ENCODE measurements at places on chromosomes 7 and 10. TPM values are rescaled to one million over a fixed set of nuclear protein-coding genes. Genes with fewer than 3 reads are reported as not detected.

The CACNA2D1 gene
- 40.5 TPM for total RNA-seq

DNA sequence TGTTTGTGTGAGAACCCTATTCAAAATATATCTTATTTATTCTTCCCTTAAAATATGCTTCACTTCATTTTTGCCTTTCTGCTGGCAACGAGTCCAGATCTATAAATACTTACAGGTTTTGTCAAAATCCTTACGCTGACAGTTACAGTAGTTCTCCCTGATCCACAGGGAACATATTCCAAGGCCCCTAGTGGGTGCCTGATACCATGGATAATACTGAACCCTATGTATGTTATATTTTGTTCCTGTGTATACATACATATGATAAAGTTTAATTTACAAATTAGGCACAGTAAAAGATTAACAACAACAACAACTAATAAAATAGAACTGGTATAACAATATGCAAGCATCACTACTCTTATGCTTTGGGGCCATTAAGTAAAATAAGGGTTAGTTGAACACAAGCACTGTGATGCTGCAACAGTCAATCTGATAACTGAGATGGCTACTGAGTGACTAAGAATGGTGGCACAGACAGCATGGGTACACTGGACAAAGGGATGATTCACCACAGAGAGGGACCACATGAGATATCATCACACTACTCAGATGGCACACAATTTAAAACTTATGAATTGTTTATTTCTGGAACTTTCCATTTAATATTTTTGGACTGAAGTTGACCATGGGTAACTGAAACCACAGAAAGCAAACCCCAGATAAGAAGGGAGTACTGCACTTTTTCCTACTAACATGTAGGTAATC lies 29.4 kb upstream of the PCGF5 start:
- H3K27ac ChIP-seq = peak overlapping the region; percentile 67
- H3K4me3 ChIP-seq = no peak overlapping the region
- no peak for DNase-seq
- peaks cover 17% of the 10 kb centered on the region for H3K4me1 ChIP-seq
- H3K27me3 ChIP-seq = no peaks in the 10 kb centered on the region

DNA sequence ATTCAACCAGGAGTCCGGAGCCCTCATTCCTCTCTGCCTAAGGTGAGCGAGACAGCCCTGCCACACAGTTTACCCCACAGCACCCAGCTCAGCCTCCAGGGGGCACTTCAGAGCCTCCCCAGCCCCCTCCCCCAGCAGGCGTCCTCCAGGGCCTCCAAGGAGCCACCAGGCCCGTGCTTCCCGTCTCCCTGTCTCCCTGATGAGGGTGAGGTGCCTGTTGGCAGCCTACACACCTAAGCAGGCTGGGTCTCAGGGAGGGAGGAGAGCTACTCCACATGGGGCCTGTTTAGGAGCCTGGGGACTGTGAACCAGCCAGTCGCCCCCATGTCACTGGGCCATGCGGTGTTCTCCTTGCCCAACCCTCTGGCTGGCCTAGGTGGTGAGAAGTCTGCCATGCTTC lies 28.9 kb upstream of the TRIM8 start:
- no peaks in the 10 kb centered on the region for H3K27me3 ChIP-seq
- H3K4me1 ChIP-seq = no peaks in the 10 kb centered on the region
- H3K36me3 ChIP-seq = no peaks in the 10 kb centered on the region
- DNase-seq = peak; percentile 68
- H3K27ac ChIP-seq = no peak overlapping the region
- H3K4me3 ChIP-seq = no peak overlapping the region

The C7orf57 gene
- total RNA-seq = not detected

- no peaks in the 10 kb centered on the region for H3K4me1 ChIP-seq
- no peaks in the 10 kb centered on the region for H3K27me3 ChIP-seq
- no peak for DNase-seq
- H3K36me3 ChIP-seq = no peaks in the 10 kb centered on the region
- H3K4me3 ChIP-seq = no peak overlapping the region
Measured at GRCh38 chr10:122974543-122975064, 5.6 kb upstream of the PSTK start.

DNA sequence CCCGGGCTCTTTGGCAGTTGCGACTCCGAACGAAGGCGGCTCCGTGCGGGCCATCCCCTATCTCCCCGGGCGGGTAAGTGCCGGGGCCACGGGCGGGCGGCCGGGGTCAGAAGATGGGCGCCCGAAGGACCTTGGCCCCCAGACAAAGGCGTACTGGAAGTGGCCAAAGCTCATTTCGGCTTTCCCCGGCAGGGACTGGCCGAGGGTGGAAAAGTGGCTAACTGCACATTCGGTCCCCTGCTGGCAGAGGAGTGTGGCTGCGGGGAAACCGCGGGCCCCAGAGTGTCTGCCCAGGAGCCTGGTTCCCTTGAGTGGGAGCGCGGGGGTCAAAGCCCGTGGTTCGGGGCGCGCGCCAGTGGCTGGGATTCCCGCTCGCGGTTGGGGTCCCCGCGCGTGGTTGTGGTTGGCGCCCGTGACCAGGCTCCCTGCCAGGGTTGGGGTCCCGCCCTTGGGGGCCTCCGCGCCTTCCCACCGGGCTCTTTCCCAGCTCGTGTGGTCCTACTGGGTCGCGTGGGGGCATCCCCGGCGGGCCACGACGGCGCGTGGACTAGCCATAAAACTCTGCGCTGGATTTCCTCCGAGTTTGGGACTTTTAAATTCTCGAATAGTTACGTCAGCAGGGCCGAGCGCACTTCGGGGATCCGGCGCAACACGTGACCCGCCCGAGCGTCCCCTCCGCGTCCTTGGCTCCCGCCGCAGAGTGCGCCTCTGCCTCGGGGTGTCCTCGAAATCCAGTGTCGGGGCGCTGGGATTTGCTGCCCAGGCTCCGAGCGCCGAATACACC lies 124.4 kb downstream of the TACC2 start:
- no peaks in the 10 kb centered on the region for H3K27me3 ChIP-seq
- DNase-seq = peak; percentile 92
- peak overlapping the region; percentile 83 for H3K27ac ChIP-seq
- no peaks in the 10 kb centered on the region for H3K4me1 ChIP-seq
- peak overlapping the region; percentile 57 for H3K4me3 ChIP-seq

DNA sequence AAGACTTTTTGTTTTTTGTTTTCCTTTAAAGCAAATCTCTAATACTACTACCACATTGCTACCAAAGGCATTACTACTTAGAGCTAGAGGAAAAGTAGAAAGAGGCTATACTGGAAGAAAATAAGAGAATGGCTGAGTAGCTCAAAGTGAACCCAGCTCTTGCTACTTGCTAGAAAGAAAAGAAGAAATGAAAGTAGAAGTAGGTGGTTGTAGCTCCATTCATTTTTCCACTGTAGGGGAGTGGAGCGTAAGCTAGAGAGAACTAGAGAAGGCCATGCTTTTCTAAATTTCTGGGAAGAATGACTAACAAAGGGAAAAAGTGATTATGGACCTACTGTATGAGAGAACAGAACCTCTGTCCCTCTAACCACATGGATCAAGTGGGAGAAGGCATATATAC lies 184.4 kb downstream of the PON1 start:
- no peak overlapping the region for H3K27ac ChIP-seq
- no peaks in the 10 kb centered on the region for H3K36me3 ChIP-seq
- DNase-seq = no peak
- H3K27me3 ChIP-seq = no peaks in the 10 kb centered on the region
- no peak overlapping the region for H3K4me3 ChIP-seq

DNA sequence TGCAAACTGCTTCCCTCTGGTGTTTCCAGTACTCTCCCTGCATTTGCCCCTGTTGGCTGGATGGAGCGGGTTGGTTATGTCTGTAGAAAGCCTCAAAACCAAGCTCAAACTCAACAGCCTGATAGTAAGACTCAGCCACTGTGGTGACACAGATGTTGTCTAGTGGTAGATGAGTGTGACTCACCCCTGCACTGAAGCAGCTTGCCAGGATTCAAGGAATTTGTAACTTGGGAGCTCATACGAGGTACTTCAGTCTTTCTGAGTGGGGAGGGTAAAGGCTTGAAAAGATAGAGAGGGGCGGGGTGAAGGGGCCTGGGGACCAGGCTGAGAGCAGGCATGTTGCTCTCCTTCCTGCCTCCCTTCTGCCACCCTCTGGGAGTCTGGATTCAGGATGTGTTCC lies 22.9 kb upstream of the AQP1 start:
- H3K4me3 ChIP-seq = no peak overlapping the region
- H3K27me3 ChIP-seq = no peaks in the 10 kb centered on the region

- H3K36me3 ChIP-seq = peaks cover 1% of the 10 kb centered on the region
- no peak for DNase-seq
- H3K4me3 ChIP-seq = no peak overlapping the region
- peak overlapping the region; percentile 10 for H3K27ac ChIP-seq
- H3K27me3 ChIP-seq = no peaks in the 10 kb centered on the region
- no peaks in the 10 kb centered on the region for H3K4me1 ChIP-seq
Measured at GRCh38 chr10:13706604-13707003, 119.8 kb downstream of the PRPF18 start.

GRCh38 chr10:24408365-24408764 lies 199.4 kb downstream of the KIAA1217 start:
- no peak overlapping the region for H3K4me3 ChIP-seq
- no peaks in the 10 kb centered on the region for H3K4me1 ChIP-seq
- H3K27me3 ChIP-seq = no peaks in the 10 kb centered on the region

DNA sequence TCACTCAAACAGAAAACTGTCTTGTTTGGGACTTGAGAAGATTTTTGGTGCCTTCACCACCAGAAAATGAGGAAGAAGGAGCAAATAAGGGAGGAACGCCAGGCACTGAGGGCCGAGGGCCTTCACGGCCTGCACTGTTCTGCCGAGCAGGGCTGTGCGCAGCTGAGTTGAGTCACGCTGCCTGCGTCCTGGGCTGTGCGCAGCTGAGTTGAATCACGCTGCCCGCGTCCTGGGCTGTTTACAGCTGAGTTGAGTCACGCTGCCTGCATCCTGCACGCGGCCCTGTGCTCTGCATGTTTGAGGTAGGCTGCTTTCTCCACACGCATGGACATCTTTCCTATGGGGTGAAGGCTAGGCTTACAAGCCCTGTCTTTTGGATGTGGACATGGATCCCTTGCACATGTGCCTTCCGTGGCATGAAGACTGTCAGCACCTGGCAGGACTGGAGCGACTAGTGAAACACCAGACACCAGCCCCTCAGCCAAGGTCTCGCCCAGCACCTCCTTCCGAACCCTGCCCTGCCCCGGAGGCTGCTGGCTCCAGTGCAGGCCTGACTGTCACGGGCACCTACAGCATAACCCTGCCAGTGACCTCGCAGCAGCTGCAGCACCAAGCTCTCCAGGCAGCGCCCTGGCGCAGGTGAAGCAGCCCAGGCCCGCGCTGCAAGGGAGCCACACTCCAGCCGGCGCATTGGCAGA lies 96.7 kb downstream of the HTR5A start:
- no peaks in the 10 kb centered on the region for H3K4me1 ChIP-seq
- no peaks in the 10 kb centered on the region for H3K36me3 ChIP-seq
- H3K27me3 ChIP-seq = no peaks in the 10 kb centered on the region
- no peak overlapping the region for H3K27ac ChIP-seq
- DNase-seq = no peak

DNA sequence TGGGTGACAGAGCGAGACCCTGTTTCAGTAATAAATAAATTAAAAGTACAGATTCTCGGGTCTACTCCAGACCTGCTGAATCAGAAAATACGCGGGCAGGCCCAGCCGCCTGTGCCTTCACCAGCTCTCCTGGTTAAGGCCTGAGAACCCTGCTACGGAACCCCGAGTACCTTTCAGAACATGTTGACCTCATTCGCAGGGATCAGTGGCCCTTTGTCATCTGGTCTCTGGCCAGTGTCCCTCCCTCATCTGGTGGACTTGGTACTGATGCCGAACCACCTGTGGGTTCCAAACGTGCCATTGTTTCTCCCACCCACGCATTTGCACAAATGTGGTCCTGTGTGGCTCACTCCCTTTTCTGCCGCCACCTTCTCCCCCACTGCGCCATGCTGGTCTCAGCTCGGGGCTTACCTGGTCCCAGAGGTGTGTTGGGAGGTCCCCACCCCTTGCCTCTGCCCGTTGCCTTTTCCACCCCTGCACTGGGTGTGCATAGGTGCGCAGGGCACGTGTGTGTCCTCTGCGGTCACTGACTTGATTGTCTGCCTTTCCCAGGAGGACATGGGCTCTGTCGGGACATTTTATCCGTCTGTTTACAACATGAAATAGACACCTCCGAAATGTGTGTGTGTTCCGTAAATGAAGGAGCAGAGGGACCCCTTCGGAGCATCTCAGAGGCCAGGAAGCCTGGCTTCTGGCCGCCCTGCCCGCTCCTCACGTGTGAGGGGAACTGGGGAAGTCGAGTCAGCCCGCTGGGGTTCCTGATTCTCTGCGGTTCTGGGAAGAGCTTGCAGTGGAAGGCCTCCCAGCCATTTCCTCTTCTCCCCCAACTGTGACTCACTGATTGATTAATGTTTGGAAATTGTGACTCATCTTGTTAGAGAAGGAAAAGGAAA lies 135.2 kb downstream of the CUX1 start:
- H3K36me3 ChIP-seq = no peaks in the 10 kb centered on the region
- no peak overlapping the region for H3K4me3 ChIP-seq

GRCh38 chr7:111388912-111389311 lies 173.4 kb downstream of the IMMP2L start:
- H3K27ac ChIP-seq = no peak overlapping the region
- H3K4me1 ChIP-seq = peaks cover 8% of the 10 kb centered on the region
- no peaks in the 10 kb centered on the region for H3K27me3 ChIP-seq
- H3K4me3 ChIP-seq = no peak overlapping the region

The LYZL1 gene
- not detected for total RNA-seq

Measured in aorta (tissue), 5 donors.